NCI-H2227 treated with DMSO at 0.1 percent for 48 hours (cell line): ENCODE measurements at places on chromosomes 2 and 18.

- DNase-seq = no peak
Measured at GRCh38 chr18:56929886-56930285, 217.0 kb upstream of the BOD1L2 start.

DNA sequence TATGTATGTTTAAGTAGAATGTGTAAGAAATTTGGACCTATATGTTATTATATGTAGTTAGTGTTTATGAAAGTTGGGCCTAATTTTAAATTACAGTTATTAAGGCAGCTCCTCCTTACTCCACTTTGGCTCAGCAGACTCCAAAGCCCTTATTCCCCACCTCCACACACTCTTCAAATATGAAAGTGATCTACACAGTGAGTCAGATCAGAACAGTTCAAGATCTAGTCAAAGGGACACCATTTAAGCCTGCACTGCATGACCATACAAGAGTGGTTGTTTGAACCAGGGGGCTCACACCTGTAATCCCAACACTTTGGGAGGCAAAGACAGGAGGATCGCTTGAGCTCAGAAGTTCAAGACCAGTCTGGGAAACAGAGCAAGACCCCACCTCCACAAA, 21.2 kb upstream of the PMAIP1 start:
- DNase-seq = no peak

DNA sequence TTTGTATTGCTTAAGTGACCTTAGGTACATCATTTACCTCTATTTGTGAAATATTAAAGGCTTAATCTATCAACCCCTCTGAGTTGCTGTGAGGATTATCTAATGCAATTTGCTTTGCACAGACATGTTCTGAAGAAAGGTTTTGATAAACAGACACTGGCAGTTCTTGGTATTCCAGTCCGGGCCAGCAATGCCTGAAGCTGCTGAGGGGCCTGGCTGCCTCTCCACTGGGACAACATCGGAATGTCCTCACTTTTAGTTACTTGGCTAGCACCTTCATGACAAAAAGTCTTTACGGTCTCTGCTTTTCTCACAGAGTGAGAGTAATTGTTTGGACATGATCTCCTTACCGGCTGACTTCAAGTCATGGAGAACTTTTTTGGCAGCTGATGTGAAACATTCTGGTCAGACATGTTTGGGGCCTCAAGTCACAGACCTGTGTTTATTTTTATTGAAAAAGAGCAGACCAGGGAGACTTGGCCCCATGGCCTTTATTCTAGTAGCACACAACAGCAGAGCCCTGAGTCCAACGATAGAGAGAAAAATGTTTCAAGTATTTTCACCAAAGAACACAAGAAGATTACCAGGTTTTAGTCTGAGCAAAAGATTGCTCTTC, 1112.3 kb upstream of the FANCL start:
- DNase-seq = no peak

DNA sequence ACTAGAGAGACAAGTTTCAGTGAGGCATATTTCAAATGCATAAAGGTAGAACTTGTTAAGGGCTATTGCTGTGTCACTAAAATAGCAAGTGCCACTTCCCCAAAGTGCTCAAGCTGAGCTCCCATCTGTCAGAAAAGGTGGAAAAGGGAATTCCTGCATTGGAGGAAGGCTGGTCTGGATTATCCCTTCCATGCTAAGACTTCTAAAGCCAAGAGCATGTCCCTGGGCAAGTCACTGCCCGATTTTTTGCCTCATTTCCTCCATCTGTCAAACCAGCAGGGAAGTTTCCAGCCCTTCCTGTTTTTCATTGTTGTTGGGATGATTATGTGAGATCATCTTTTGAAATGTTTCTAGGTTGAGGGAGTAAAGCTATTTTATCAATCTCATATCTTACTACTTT, 175.5 kb downstream of the SETBP1 start:
- DNase-seq = no peak

GRCh38 chr2:217279556-217279955, 419.7 kb upstream of the TNP1 start:
- DNase-seq = no peak

- DNase-seq = no peak
Measured at GRCh38 chr18:27544206-27544605, 359.1 kb upstream of the CHST9 start.
